ENCODE measurements at places on chromosomes 13 and 19.

DNA sequence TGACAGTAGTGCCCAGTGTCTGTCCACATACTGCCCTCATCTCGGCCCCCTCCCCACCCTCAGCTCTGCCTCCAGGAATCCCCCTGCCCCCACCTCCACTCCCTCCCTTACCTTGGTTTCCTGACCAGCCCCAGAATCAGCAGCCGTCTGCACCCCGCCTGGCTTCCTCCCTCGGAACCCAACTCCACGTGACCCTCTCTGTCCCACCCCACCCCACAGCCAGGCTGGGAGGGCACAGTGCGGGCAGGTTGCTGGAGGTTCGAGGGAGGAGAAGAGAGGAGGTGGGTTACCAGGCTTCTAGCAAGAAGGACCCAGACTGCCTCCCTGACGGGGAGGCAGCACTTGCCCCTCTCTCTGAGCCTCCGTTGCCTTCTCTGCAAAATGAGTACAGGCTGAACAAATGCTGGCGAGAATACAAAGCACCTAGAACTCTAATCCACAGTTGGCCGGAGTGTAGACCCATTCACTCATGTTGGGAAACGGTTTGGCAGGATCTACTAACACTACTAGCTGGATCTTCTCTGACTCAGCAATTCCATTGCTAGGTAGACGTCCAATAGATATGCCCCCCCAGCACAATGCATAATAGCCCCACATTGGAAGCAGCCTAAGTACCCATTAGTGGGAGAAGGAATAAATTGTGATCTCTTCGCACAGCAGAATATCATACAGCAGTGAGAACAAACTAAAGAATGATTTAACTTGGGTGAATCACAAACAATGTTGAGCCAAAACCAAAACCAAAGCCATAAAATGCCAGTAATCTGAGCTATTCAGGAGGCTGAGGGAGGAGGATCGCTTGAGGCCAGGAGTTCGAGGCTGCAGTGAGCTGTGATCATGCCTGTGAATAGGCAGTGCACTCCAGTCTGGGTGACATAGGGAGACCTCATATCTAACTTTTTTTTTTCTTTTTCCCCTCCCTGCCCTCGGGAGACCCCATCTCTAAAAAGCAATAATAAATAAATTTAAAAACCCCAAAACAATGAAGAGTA, at the start of gene RASAL3:
Gene RASAL3 (minus strand): TSS at position 151 of the 992 bp plus-strand sequence. CDS start 186 bp downstream, outside the sequence.
- DNase-seq, result no peak

DNA sequence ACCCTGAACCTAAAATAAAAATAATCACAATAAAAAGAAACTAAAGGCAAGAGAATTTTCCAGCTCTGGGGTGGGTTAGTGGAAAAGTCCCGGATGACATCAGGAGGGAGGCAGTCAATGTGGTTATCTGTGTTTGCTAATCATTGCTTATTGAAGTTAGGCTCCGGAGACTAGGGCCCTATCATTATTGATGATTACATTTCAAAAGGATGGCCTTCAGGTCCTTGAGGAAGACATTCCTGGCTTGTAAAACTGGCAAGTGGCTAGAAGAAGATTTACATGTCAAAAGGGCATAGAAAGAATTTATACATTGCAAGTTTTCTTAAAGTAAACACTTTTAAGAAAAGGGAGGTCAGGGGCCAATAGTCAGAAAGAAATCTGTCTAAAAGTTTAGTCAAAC, 123.4 kb downstream of the POSTN start:
- DNase-seq, result no peak

DNA sequence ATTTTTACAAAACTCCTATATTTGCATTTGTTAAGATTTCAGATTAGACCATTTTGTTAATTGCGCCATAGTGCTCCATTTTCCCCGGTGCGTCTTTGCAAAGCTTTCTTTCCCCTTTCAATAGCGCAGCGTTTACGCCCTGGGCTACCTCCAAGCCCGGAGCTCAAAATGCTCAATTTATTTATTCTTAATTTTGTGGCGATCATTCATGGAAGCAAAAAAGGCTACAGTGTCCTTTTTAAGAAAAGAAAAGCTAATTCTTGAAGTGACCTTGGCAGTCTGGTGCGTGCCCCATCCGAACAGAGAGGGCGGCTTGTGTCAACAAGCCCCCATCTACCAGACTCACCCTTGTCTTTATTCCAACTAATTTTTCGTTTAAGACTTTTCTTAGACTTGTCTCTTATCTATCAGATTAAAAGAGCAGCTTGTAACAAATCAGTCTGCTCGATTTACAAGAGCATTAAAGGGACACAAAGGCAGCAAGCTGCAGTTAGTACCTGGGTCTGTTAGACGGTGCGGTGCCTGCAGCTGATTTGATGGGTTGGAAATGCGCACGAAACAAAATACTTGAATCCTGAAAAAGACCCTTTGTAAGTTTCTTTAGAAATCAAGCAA, 30.1 kb downstream of the GSX1 start:
- no peak for DNase-seq

- DNase-seq, result no peak
Observed at GRCh38 chr19:51131780-51132680, 7.3 kb downstream of the SIGLEC9 start.

GRCh38 chr19:51607920-51608562, 22.2 kb downstream of the SIGLEC5 start:
- no peak for DNase-seq

GRCh38 chr13:23598369-23598768, 28.2 kb downstream of the TNFRSF19 start:
- DNase-seq, result no peak

DNA sequence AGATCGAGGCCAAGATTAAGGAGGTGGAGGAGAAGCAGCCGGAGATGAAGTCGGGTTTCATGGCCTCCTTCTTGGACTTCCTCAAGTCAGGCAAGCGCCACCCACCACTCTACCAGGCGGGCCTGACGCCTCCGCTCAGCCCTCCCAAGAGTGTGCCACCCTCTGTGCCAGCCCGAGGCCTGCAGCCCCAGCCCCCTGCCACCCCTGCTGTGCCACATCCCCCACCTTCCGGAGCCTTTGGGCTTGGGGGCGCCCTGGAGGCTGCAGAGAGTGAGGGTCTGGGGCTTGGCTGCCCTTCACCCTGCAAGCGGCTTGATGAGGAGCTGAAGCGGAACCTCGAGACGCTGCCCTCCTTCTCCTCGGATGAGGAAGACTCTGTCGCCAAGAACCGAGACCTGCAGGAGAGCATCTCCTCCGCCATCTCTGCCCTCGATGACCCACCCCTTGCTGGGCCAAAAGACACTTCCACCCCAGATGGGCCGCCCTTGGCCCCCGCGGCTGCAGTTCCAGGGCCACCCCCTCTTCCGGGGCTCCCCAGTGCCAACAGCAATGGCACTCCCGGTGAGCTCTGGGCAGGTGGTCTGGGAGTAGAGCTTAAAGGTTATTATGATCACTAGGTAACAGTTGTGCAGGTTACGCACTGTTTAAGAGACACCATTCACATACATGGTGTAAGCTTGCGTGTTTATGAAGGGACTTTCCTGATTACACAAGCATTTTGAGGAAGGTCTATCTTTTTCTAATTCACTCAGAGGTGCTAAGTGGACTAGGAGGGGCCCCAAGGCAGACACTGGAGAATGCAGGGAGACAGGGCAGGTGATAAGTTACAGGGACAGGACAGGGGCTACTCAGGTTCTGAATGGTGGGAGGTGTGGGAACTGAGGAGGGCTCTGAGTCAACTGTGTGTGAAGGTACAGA, 8.7 kb downstream of the PRR12 start:
- no peak for DNase-seq

- no peak for DNase-seq
Observed at GRCh38 chr19:2711172-2711874, 8.8 kb upstream of the GNG7 start.

DNA sequence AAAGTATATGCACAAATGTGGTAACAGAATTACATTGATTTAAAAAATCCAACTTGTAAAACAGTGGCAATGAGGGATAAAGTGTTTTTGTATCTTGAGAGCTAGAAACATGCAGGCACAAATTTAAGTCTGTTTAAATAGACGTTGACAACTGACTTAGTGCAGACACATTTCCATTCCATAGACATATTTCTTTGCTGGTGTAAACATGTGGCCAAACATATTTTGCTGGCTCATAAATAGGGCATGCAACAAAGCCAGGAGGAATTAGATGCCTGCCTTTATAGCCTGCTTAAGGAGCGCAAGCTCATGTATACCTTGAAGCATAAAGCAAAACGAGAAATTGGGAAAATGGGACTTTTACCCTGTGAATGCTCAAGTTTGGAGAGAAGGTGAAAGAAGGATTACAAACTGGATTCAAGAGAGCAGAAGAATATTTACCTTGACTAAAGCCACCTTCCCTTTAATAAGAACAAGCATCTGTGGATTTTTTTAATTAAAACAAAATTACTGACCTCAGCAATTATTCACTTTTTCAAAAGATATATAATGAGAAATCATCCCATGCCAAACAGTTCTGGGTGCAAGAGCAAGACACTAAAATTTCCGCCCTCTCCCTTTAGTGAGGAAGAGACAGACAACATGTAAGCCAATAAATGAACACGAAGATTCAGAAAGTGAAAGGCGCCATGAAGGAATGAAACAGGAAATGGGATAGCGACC, 71.0 kb downstream of the DCT start:
- no peak for DNase-seq

GRCh38 chr13:45105895-45106294, 14.4 kb upstream of the GTF2F2 start:
- no peak for DNase-seq

DNA sequence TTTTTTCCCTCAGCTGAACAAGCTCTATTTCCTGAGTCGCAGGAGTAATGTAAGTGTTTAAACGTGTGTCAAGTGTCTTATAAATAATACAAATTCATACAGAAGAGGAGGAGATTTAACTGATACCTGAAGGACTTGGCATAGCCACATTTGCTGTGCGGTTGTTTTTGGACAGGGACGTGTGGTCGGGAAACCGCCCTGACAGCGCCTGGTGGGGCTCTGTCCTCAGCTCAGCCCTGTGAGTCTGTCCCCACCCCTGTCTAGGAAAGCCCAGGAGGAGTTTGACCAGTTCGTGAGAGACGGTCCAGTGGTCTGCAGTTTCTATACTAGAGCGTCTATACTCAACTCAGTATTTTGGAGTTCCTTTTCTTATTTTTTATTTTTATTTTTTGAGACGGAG, 16.7 kb downstream of the ZIC2 start:
- DNase-seq, result no peak

GRCh38 chr13:114179087-114179658, at the start of gene CFAP97D2:
CFAP97D2 (plus strand) TSS chr13:114179257; CDS start chr13:114179331, 74 bp downstream.
- peak; percentile 65 for DNase-seq

DNA sequence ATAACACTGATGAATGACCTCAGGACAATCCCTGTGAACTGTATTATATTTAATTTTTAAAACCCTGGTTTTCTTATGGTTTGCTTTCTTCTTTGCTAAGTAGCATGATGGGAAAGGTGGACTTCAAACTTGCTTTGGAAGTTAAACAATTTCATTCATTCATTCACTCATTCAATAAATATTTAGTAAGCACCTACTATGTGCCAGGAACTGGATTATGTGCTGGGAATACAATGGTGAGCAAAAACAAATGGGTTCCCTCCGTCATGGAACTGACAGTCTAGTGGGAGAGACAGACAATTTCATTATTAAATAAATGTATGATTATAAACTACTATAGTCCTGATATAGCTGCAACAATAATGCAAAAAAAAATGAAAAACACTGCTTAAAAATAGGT, 70.3 kb downstream of the USP12 start:
- DNase-seq, result no peak

GRCh38 chr19:10510301-10510802, 6.9 kb downstream of the S1PR5 start:
- no peak for DNase-seq

GRCh38 chr19:45575216-45575615, 9.4 kb downstream of the OPA3 start:
- DNase-seq, result no peak

GRCh38 chr13:66138172-66138811, 1091.8 kb downstream of the PCDH9 start:
- peak; percentile 1 for DNase-seq

DNA sequence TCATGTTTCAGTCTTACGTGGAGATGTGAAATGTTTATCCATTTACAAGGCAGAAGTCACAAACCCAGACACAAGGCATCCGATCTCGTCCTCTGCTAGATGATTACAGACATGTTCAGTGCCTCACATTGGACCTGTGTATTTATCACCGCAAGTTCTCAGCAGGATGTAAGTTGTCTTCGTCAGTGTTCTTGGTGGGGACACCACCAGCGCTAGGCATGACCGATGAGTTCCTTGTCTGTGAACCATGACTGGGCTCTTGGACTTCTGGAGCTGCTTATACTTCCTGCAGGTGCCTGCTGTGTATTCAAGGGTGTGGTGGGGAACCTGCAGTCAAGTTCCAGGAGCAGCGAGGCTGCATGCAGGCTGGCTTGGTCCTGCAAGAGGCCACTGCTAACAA, 105.4 kb downstream of the URI1 start:
- DNase-seq, result no peak

GRCh38 chr19:2341244-2341751, 12.8 kb downstream of the SPPL2B start:
- no peak for DNase-seq

- DNase-seq, result no peak
Observed at GRCh38 chr19:24033963-24034342, 53.0 kb upstream of the ZNF254 start.

DNA sequence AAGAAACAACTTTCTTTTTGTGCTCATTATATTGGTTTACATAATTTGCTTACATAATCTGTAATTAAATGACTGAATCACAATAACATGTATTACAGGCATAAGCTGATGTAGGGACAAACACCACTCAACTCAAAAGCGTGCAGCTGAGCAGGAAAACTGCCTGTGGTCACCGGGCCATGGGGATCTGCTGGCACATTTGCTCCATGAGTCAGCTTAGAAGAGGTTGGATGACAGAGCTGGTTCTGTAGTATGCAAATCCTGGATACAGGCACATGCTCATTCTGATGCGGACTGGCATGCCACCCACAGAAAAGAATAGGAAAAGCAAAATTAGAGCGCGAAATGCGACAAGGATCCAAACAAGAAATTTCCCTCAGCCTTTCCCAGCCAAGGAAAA, 128.6 kb downstream of the USP12 start:
- no peak for DNase-seq

DNA sequence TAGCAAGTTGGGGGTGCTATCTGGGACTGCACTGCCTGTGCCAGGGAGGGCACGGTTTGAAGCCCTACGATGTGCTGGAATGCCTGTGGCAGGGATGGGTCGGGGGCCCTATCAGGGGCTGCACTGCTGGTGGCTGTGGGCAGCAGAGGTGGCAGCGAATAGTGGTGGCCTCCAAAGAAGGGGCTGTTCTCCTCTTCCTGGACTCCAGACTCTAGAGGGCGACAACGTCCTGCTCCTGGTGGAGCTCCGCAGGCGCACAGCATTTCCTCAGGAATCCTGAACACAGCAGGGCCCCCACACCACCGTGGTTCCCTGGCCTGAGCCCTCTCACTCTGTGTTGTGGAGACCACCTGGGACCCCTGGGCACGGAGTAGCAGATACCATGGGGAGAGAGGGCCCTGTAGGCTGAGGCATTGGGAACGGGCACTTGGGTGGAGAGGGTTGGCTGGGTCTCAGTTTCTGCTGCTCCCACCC, 145.6 kb downstream of the TNFRSF19 start:
- DNase-seq, result no peak

GRCh38 chr19:3547301-3547731, 8.3 kb downstream of the TEKTIP1 start:
- DNase-seq, result no peak
